Body of pancreas (tissue), 4 donors: ENCODE measurements at places on chromosomes 2 and 18. TPM values are rescaled to one million over a fixed set of nuclear protein-coding genes. Genes with fewer than 3 reads are reported as not detected.

VSNL1 gene
- total RNA-seq = 4.2 TPM

IFIH1 gene
- 13.2 TPM for total RNA-seq

POTEC gene
- total RNA-seq = not detected

LYPD6B gene
- total RNA-seq = 9.3 TPM

RESP18 gene
- total RNA-seq = not detected

DPP4 gene
- total RNA-seq = 7.5 TPM

MAP4K3 gene
- total RNA-seq = 54.4 TPM

- no peak overlapping the region for H3K27ac ChIP-seq
- H3K27me3 ChIP-seq = no peaks in the 10 kb centered on the region
- no peak overlapping the region for H3K4me3 ChIP-seq
- no peaks in the 10 kb centered on the region for H3K4me1 ChIP-seq
- DNase-seq = no peak
Measured at GRCh38 chr2:114113518-114113917, 223.6 kb downstream of the ACTR3 start.

- H3K27ac ChIP-seq = no peak overlapping the region
- no peaks in the 10 kb centered on the region for H3K36me3 ChIP-seq
- no peaks in the 10 kb centered on the region for H3K4me1 ChIP-seq
- no peak for DNase-seq
- no peak overlapping the region for H3K4me3 ChIP-seq
- H3K27me3 ChIP-seq = no peaks in the 10 kb centered on the region
Measured at GRCh38 chr2:219967247-219968245, 340.1 kb downstream of the SLC4A3 start.

- no peak overlapping the region for H3K27ac ChIP-seq
- no peaks in the 10 kb centered on the region for H3K4me1 ChIP-seq
- DNase-seq = no peak
- no peaks in the 10 kb centered on the region for H3K36me3 ChIP-seq
- H3K4me3 ChIP-seq = no peak overlapping the region
- no peaks in the 10 kb centered on the region for H3K27me3 ChIP-seq
Measured at GRCh38 chr2:100581277-100581612, 18.5 kb downstream of the PDCL3 start.

GRCh38 chr18:36675542-36675941 lies 153.3 kb downstream of the TPGS2 start:
- DNase-seq = no peak
- H3K4me1 ChIP-seq = no peaks in the 10 kb centered on the region

GRCh38 chr18:42527766-42528165 lies 572.7 kb downstream of the PIK3C3 start:
- no peak for DNase-seq
- H3K27ac ChIP-seq = no peak overlapping the region
- no peak overlapping the region for H3K4me3 ChIP-seq
- H3K27me3 ChIP-seq = no peaks in the 10 kb centered on the region

DNA sequence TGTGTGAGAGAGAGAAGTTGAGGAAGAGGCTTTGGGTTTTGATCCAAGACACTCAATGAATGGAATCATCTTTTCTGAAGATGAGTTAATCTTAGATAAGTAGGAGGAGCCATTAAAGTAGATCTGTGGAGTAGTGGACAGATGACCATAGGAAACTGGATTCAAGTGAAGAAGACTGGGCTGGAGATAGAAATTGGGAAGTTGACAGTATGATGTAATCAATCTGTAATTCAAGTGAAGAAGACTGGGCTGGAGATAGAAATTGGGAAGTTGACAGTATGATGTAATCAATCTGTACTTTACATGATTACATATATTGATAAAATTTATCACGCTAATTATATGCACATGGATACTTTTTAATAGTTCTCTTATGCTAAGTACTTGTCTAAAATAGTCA lies 92.8 kb downstream of the PHLPP1 start:
- H3K27ac ChIP-seq = no peak overlapping the region
- no peak overlapping the region for H3K4me3 ChIP-seq
- H3K36me3 ChIP-seq = no peaks in the 10 kb centered on the region
- peaks cover 22% of the 10 kb centered on the region for H3K4me1 ChIP-seq
- DNase-seq = no peak

- H3K27me3 ChIP-seq = no peaks in the 10 kb centered on the region
- no peak for DNase-seq
- H3K4me1 ChIP-seq = peaks cover 21% of the 10 kb centered on the region
- no peak overlapping the region for H3K4me3 ChIP-seq
- no peak overlapping the region for H3K27ac ChIP-seq
- no peaks in the 10 kb centered on the region for H3K36me3 ChIP-seq
Measured at GRCh38 chr2:160583146-160583535, 89.5 kb upstream of the RBMS1 start.

DNA sequence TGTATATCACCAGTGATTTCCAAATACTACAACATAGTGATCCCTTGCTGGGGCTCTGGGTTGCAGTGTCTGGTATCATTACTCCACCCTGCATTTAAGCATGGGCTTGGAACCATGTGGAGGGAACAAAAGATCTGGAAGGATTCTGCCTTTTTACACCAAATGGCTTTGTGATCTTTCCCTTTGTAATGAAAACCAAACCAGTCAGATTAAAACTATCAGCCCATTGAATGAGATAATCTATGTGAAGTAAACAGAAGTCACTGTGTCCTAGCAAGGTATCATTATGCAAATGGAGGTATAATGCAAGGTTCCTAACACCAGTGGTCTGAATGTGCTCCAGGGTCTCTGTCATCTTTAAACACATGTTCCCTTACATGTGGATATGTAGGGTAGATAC lies 474.7 kb upstream of the TNP1 start:
- H3K4me3 ChIP-seq = no peak overlapping the region
- peaks cover 8% of the 10 kb centered on the region for H3K4me1 ChIP-seq
- no peak overlapping the region for H3K27ac ChIP-seq
- no peaks in the 10 kb centered on the region for H3K27me3 ChIP-seq
- no peak for DNase-seq

DNA sequence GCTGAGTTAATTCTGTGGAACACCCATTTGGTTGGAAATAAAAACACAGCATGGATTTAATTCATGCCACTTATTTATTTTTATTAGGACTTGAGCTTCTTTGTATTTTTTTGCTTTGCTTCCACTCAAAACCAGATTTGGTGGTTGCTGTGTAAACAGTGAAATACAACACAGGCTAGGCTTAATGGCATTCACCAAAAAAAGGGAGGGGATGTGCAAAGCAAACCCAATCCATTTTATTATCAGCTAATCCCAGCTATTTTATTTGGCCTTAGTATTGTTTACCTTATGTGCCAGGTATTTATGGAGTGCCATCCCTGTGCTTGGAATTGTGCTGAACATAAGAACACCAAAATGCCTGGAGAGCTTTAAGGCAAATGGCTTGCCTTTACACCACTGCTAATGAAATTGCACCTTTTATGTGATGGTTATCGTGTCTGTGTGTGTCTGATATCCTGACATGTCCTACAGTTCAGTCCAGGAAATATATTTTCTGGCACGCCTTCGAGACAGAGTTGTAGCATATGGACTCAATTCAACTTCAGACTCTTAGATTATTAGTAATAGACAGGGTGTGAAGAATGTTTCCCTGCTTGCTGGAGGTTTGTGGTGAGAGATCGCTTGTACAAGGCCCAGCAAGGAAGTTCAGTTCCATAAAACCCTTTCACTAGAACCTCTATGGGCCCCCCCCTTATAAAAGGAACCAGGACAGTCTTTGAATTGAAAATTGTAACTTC lies 99.6 kb downstream of the PRPF40A start:
- no peaks in the 10 kb centered on the region for H3K36me3 ChIP-seq
- no peaks in the 10 kb centered on the region for H3K27me3 ChIP-seq
- no peak for DNase-seq
- H3K4me1 ChIP-seq = no peaks in the 10 kb centered on the region
- no peak overlapping the region for H3K4me3 ChIP-seq

DNA sequence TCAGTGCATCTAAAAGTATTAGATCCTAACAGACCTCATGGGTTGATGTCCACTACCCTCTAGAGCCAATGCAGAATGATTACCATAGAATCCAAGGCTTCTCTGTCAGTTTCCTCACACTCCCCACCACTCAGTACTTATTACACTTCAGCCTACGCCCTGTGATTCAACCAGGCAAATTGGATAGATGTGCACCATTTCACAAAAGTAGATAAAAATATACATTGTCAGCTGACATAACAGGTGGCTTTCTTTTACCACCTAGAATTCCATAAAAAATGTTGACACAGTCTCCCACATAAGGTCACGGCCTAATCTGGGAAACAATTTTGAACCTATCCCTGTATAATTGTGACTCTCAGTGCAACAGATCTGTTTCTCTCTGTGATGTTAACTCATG lies 144.9 kb downstream of the CERS6 start:
- H3K27ac ChIP-seq = no peak overlapping the region
- H3K4me1 ChIP-seq = no peaks in the 10 kb centered on the region
- no peak for DNase-seq
- no peaks in the 10 kb centered on the region for H3K36me3 ChIP-seq
- no peak overlapping the region for H3K4me3 ChIP-seq

- no peaks in the 10 kb centered on the region for H3K36me3 ChIP-seq
- no peak overlapping the region for H3K4me3 ChIP-seq
- no peaks in the 10 kb centered on the region for H3K4me1 ChIP-seq
- H3K27ac ChIP-seq = no peak overlapping the region
- no peak for DNase-seq
- H3K27me3 ChIP-seq = no peaks in the 10 kb centered on the region
Measured at GRCh38 chr2:219664944-219665343, 37.5 kb downstream of the SLC4A3 start.

- no peaks in the 10 kb centered on the region for H3K4me1 ChIP-seq
- DNase-seq = no peak
- H3K27ac ChIP-seq = no peak overlapping the region
- H3K27me3 ChIP-seq = no peaks in the 10 kb centered on the region
- H3K36me3 ChIP-seq = no peaks in the 10 kb centered on the region
- no peak overlapping the region for H3K4me3 ChIP-seq
Measured at GRCh38 chr2:169178804-169179390, 109.5 kb downstream of the DHRS9 start.

- H3K27me3 ChIP-seq = no peaks in the 10 kb centered on the region
- no peak overlapping the region for H3K27ac ChIP-seq
- no peak overlapping the region for H3K4me3 ChIP-seq
- H3K4me1 ChIP-seq = peaks cover 9% of the 10 kb centered on the region
Measured at GRCh38 chr18:3541549-3542386, 91.8 kb downstream of the TGIF1 start.

DNA sequence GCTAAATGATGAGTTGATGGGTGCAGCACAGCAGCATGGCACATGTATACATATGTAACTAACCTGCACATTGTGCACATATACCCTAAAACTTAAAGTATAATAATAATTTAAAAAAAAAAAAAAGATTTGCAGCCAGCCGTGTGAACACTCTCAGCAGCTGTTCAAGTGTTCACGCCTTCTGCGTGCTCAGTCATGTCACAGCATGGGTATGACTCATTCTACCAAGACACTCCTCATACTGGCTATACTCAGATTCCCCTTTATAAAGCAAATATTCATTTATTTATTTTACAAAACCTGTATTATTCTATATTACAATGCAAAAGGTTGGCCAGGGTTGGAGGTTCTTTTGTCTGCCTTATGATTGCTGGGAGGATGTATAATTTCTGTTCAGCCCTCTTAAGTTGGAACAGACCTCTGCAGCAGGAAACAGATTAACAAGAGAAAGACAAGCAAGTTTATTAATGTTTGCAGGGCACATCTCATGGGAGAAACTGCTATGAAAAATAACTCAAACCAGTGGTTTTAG lies 1230.6 kb upstream of the CHAC2 start:
- H3K4me3 ChIP-seq = no peak overlapping the region
- DNase-seq = no peak

DNA sequence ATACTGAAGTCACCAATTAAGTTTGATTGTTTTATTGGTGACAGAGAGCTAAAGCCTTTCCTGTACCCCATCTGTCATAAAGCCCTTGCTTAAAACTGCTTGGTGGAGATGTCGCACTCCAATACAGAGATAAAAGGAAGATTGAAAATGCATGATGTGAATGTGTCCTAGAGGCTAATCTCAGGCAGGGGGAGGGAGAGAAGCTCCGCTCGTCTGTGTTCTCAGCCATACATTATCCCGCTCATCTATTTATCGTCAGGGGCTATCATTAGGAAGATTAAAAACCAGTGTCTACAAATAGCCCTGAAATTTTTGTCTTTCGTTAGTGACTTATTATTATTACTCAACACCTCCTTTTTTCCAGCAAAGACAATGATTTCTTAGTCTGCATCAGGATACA lies 110.3 kb downstream of the CMPK2 start:
- H3K4me1 ChIP-seq = peaks cover 10% of the 10 kb centered on the region
- no peak overlapping the region for H3K4me3 ChIP-seq
- no peaks in the 10 kb centered on the region for H3K36me3 ChIP-seq
- H3K27ac ChIP-seq = no peak overlapping the region
- no peak for DNase-seq

GRCh38 chr2:67268797-67269196 lies 128.3 kb upstream of the ETAA1 start:
- H3K27ac ChIP-seq = no peak overlapping the region
- no peak for DNase-seq
- no peaks in the 10 kb centered on the region for H3K27me3 ChIP-seq
- H3K36me3 ChIP-seq = no peaks in the 10 kb centered on the region
- no peaks in the 10 kb centered on the region for H3K4me1 ChIP-seq

GRCh38 chr2:199409759-199410529 lies 47.8 kb downstream of the SATB2 start:
- no peaks in the 10 kb centered on the region for H3K36me3 ChIP-seq
- H3K27me3 ChIP-seq = no peaks in the 10 kb centered on the region

- no peak for DNase-seq
- H3K36me3 ChIP-seq = peaks cover 9% of the 10 kb centered on the region
- H3K4me1 ChIP-seq = no peaks in the 10 kb centered on the region
- H3K27ac ChIP-seq = no peak overlapping the region
- H3K4me3 ChIP-seq = no peak overlapping the region
Measured at GRCh38 chr2:216477283-216478035, 21.2 kb upstream of the RPL37A start.

DNA sequence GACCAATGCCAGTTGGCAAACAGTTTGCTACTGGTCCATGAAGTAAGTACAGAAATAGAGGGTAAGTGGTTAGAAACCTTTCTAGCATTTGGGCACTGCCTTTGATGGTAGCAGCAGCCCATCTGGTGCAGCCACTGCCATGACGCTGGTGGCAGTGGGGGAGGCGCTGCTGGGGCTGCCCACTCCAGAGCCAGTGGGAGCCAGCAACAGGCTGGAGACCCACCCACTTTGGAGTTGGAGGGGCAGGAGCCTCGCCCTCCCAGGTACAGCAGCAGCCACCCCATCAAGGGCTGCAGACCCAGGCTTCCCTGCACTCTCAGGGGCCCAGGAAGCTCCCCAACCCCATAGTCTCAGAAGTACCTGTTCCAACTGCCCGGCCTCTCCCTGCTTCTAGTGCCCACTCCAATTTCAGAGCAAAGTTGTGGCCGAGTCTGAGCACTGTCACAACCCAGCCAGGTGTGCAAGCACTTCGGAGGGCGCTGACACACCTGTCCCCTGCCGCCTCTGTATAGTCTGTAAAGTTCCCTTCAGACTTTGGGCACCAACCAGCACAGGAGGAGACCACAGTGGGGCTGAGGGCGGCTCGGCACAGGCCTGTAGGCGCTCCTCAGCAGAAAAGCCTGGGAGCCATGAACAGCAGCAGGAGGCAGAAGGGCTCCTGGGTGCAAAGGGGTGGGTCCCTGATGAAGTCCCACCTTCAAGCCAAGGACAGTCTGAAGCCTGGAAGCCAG lies 125.6 kb upstream of the CCDC150 start:
- H3K27ac ChIP-seq = no peak overlapping the region
- H3K27me3 ChIP-seq = no peaks in the 10 kb centered on the region
- no peak overlapping the region for H3K4me3 ChIP-seq
- no peaks in the 10 kb centered on the region for H3K4me1 ChIP-seq
